ENCODE measurements at places on chromosomes 12 and 14.

DNA sequence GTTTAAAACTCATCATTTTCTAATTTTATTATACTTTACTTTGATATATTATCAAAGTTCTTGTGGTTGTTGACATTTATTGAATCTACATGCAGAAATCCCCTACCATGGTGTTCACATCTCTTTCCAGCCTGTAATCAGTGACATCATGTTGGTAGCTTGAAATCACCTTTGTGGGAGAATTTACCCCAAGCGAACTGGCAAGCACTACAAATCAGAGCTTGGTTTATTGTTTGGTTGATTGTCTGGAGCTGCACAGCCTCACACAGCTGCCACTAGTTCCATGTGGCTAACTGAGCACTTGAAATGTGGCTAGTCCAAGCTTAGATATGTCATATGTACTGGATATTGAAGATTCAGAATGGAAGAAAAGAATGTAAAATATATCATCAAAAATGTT lies 15.4 kb upstream of the KRT5 start:
- DNase-seq = no peak

DNA sequence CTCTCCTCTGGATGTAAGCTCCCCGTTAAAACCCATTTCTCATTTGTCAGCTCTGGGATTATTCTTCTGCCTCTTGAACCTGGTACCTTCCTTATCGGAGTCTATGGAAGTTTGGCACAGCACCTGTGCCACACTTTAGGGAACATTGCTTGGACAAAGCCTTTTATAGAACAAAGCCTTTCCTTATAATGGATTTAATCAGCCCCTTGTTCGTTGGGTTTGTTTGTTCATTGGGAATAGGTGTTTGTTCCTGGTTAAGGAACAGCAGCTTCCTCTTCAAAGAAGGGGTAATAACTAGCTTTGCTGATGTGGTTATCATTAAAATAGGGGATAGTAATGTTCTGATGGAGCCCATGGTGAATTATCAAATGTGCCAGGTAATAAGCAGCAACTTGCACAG lies 70.4 kb downstream of the NRXN3 start:
- no peak for DNase-seq

DNA sequence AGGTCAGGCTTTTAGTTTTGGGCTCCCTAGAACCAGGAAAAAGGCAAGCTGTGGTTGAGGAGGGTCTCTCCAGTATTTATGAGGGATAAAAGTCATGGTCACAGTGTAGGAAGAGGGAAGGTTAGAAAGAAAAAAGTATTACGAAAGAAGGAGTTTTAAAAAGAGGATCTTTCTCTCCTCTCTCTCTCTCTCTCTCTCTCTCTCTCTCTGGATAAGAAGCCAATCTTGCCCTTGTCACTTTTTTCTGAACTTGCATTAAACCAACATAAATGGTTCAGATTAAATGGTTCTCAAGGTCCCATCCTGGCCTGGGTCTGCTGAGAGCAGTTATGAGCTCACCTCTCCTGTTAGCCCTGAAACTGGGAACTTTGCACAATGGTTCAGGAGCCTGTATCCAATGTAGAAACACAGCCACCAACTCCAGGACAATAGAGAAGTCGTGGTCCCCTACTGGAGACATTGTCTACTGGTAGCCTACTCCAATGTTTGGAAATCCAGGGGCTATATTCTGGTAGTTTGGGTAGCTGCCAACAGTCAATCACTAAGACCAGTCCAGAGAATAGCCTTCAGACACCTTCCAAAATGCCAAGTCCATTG lies 131.9 kb downstream of the DAD1 start:
- DNase-seq = no peak

- no peak for DNase-seq
These were observed 121.7 kb downstream of the CHST11 start for GRCh38 chr12:104578453-104578852.

DNA sequence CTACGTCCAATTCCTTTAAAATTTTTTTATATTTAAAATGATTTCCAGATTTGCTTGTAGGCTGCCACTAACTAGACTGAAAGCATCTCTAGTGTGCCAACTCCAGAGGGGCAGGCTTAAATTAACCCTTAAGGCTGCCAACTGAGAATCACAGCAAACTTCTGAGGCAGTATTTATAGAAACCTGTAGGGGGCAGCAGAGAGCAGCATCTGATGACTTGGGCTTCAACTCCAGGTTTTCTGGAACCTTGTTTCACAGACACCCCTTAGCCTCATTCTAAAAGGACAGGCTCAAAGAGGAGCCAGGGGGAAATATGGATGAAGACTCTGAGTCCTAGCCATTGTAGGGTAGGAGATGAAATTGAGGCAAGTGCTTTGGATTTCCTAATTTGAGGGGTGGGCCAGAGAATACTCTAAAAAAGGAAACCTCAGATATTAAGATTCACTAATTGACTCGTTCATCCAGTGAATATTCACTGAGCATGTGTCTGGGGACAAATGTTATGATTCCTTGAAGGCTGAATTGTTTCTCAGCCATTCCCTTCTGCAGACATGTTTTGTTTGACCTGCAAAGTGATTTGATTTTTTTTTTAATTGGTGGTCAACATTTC lies 63.3 kb upstream of the HSPB8 start:
- DNase-seq = peak; percentile 6

- DNase-seq = no peak
These were observed 26.3 kb upstream of the AMIGO2 start for GRCh38 chr12:47105914-47106674.

DNA sequence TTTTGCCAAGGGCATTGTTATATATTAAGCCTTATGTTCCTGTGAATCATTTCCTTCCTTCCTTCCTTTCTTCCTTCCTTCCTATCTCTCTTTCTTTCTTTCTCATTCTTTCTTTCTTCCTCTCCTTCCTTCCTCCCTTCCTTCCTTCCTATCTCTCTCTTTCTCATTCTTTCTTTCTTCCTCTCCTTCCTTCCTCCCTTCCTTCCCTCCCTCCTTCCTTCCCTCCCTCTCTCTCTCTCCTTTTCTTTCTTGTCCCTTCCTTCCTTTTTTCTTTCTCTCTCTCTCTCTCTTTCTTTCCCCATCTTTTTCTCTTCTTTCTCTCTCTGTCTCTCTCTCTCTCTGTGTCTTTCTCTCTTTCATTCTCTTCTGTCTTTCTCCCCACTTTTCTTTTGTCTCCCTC lies 226.6 kb downstream of the ETNK1 start:
- DNase-seq = no peak

DNA sequence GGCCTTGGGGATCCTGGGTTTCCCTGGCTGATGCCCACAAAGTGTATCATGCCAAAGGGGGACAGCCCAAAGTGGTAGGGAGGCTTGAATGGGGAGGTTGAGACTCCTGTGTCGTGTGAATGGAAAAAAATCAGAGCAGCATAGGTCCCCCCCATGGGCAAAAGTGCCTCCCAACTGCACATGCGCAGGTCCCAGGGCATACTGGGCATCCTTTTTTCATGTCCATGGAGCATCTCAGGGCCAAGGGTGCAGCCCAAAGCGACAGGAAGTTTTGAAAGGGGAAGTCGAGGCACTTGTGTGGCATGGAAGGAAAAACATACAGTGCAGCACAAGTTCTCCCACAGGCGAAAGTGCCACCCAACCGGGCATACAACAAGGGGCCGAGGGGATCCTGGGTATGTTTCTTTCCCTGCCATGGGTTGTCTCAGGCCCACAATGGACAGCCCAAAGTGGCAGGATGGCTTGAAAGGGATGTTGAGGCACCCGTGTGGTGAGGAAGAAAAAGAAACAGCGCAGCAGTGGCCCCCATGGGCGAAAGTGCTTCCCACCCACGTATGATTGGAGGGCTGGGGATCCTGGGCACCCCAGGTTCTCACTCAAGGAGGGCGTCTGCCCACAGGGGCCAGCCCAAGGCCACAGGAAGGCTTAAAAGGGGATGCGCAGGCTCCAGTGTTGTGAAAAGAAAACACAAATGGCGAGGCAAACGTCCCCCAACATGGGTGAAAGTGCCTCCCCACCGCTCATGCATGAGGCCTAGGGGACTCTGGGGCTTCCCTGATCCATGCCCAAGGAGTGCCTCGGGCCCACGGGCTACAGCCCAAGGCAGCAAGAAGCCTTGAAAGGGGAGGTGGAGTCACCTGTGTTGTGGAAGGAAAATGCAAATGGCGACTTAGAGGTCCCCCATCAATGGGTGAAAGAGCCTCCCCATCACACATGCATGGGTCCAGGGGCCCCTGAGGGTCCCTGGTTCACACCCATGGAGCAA lies 573.7 kb downstream of the ALG10 start:
- no peak for DNase-seq

DNA sequence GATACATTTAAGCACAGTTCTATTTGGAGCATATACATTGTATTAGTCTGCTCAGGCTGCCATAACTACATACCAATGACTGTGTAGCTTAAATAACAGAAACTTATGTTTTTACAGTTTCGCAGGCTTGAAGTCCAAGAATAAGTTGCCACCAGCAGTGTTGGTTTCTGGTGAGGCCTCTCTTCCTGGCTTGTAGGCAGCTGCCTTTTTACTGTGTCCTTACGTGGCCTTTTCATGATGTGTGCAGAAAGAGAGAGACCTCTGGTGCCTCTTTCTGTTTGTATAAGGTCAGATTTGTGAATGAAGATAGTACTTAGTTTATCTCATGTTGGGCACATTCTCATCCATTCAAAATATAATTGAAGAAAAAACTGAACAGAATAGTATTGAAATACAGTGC lies 636.6 kb downstream of the FLRT2 start:
- DNase-seq = no peak

GRCh38 chr12:21165048-21165447 lies 34.1 kb downstream of the SLCO1B1 start:
- no peak for DNase-seq

DNA sequence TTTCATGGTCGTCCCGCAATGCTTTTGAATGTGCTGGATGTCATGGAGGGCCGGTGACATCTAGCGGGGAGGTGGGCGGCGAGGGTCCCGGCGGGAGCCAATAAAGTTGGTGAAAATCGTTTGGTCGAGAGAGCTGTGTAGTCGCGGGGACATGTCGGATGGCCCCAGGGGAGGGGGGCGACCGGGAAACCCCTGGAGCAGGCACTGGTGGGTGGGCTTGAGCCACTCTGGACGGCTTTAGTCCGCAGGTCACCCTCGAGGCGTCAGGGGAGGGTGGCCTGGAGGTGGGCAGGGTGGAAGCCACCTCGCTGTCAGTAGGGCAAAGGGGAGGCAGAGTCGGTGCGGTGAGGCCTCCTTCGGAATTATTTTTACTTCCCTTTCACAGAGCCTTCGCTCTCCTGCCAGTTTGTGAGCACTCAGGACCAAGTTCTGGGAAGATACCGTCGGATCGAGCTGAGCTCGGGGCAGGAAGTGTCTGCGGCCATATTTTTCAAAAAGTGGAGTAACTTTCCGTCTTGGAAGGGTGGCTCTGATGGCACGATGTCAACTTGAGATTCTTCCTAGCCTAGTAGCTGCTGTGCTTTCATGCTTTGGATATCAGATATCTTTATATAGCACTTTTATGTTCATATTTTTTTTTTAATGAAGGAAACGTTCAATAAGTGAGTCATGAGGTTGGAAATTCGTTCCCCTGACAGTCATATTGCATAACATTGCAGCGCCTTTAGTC lies 28.2 kb downstream of the WBP11 start:
- DNase-seq = no peak

DNA sequence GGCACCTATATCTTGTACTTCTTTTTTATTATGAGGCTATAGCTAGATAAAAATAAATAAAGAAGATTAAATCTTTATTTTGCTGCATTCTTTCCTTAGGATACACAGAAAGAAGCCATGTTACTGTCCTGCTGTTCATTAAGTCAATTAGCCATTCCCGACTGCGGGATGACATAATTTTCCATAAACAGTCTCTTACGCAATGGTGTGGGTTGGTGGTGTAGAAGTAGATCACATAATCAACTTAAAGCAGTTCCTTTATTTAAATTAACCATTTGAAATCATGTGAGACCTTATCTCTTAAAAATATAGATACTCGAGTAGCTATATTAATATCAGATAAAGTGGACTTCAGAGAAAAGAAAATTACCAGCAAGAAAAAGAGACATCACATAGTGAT lies 40.2 kb downstream of the TAOK3 start:
- DNase-seq = no peak

DNA sequence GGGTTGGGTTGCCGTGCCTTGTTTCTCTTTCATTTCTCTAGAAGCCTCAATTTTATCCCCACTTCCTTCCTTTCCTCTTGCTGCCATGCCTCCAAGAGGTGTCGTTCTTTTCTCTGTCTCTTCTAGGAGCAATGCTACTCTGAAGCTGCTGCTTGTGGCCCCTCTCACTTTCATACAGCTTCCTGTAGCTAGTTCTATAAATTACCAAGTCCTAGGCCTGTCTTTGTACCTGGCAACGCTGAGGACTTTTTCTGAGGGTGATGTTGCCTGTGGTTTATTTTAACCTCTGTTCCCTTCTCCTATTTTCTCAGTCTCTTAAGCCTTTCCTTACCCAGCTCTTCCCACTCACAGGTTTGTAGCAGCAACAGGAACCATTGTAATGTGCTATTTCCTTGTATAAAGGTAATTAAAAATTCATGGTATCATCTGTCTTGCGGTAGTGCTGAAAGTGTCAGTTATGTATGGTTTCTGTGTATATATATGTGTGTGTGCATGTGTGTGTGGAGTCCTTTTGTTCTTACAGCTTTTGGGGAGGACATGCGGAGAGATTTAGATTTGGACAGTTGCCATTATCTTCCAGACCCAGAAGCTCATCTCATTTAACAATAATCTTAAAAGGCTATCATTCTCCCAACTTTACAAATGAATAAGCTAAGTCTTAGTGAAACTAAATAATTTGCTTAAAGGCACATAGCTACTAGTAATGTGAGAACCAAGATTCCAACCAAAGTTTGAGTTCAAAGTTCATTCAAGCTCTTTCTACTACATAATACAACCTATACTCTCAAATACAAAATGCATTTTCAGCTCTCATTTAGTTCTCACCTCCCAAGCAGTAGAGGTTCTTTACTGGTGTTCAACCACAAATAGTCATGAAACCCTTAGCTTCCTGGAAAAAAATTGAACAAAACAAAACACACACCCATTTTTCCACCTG lies 43.8 kb downstream of the DDHD1 start:
- DNase-seq = peak; percentile 18

GRCh38 chr14:87139299-87139698 lies 853.7 kb downstream of the GALC start:
- no peak for DNase-seq

GRCh38 chr12:95790033-95790916 lies at the start of gene NTN4:
Gene NTN4, minus strand, starts transcription at chr12:95790764. Its CDS starts 455 bp downstream, at chr12:95790309.
- DNase-seq = no peak

DNA sequence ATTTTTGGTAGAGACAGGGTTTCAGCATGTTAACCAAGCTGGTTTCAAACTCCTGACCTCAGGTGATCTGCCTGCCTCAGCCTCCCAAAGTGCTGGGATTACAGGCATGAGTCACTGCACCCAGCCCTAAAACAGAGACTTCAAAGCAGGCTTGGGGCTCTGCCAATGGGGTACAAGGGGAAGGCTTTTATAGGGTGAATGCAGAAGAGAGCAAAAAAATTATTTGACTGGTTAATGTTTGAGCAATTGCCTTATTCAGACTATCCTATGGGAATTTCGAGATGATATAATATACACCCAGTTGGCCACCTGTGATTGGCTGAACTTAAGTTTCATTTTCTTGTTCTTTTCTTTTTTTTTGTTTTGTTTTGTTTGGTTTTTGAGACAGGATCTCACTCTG lies 31.5 kb upstream of the ACTN1 start:
- DNase-seq = no peak

- no peak for DNase-seq
These were observed 250.1 kb downstream of the DIO2 start for GRCh38 chr14:79961197-79961596.

GRCh38 chr12:84912198-84913128 lies at the start of gene SLC6A15:
Gene SLC6A15, minus strand, starts transcription at chr12:84912799. Its CDS starts 20,679 bp downstream, at chr12:84892120.
- peak; percentile 8 for DNase-seq

All from stimulated activated CD4-positive, alpha-beta T cell treated with anti-CD3 and anti-CD28 coated beads, TNF-alpha, amount 100 ng/mL, for 48 hours (primary cell).